ENCODE measurements at places on chromosomes 1 and 21.
A peak's percentile ranks its signal among the peaks of the same experiment; 100 is the strongest.

- no peak for DNase-seq
Observed at GRCh38 chr1:59186656-59187055, 110.2 kb upstream of the FGGY start.

DNA sequence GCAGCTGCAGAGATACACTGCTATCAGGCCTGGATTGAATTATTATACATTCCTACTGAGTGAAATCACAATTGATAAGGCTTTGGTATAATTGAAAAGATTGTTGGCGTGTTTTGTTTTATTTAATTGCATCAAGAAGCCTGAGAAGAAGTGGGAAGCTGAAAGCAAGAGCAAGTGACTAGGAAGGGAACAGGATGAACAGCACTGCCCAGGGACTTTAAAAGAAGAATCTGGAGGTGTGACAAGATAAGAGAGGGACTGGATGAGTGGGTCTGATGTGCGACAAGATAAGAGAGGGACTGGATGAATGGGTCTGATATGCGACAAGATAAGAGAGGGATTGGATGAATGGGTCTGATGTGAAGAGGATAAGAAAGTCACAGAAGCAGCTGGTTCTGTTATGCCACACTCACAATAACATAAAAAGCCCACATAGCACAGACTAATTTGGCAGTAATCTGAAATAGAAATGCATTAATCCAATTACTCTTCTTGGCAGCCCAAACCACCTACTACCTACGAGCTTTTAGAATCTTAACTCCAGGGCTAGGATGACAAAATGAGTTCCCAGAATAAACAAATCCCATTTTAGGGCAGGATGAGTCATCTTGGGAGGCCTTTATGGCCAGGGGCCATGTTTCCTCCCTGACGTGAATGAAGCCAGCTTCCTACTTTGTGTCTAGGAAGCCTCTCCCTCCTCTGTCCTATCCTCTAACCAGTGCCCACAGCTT, 129.7 kb downstream of the DUSP10 start:
- DNase-seq, result no peak

GRCh38 chr1:219088778-219089557, 84.7 kb upstream of the LYPLAL1 start:
- DNase-seq, result no peak

- no peak for DNase-seq
Observed at GRCh38 chr1:172041742-172042141, 200.4 kb downstream of the DNM3 start.

GRCh38 chr1:228900099-228900885, 165.0 kb downstream of the RHOU start:
- DNase-seq, result no peak

GRCh38 chr1:89896105-89896942, 75.5 kb downstream of the LRRC8D start:
- DNase-seq, result no peak

DNA sequence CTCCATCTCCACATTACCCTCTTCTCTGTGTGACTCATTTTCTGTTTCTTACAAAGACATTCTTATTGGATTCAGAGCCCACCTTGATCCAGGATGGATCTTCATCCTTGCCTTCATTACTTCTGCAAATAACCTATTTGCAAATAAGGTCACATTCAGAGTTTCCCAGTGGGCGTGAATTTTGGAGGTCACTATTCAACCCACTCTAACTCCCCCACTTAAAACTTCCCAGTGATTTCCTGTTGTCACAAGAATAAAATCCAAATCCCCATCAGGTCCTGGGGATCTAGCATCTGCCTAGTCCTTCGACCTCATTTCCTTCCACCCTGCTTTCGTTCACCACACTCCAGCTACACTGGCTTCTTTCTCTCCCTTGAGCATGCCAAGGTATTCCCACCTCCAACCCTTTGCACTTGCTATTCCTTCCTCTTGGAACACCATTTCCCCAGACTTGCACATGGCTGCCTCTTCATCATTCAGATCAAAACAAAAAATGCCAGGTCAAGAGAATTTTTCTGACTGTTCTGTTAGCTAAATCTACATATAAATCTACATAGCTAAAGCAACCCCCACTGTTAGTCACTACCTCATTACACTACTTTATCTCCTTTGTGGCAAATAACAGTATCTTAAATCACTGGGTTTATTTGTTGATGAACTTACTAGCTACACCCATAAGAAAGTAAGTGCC, 187.2 kb downstream of the TOMM20 start:
- no peak for DNase-seq

- DNase-seq, result no peak
Observed at GRCh38 chr21:14677013-14677412, 130.9 kb upstream of the SAMSN1 start.

GRCh38 chr1:165134431-165134830, 222.1 kb downstream of the LMX1A start:
- no peak for DNase-seq

DNA sequence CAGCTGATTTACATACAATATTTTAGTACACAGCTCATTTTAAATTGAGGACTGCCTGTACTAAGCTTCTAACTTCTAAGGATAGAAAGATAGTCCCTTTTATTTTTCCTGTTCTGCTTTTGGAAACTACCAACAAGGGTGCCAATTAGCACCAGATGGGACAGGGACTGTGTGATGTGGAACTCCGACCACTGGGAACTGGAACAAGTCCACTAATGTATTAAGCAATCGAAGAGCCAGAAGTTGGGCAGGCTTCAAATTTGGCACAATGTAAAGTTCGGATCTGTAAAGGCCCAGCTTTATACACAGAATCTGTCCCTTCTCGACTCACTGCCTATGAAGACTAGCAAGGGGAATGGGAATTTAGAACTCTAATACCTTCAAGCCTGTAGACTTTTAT, 149.3 kb downstream of the ZC3H11B start:
- DNase-seq, result no peak

DNA sequence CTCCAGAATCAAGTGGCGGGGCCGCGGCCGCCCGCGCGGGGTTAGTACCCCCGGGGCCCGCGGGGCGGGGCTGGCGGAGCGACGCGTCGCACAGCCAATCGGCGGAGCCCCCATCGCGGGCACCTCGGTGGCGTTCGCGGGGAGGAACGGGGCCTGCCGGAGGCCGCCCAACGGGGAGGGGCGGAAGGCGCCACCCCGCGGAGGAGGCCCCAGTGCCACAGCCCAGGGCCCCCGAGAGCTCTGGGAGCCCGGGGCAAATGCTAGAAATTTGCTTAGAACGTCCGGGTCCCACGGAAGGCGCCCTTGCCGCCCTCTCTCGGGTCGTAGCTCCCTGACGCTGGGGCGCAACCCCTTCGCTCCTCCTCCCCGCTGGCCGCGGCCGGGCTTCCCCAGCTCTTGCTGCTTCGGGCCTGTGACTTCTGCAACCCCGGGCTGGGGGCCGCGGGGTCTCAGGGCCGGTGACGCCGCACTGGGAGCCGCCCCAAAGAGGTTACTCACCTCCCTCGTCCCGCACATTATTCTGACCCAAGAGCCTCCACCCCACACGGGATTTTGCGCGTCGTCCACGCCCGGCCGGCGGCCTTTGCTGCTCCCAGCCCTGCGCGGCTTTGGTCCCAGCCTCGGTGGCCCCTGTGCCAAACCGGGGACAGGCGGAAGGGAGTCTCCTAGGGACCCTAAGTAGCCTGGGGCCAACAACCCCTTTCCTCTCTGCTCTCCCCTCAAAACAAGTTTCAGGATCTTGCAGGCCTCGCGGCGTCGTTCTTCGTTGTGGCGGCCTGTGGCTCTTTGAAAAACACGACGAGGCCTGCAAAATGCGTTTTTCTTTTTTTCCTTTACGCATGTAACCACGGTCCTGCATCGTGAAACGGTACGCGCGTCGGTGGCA, at the start of gene RUNX3:
Gene RUNX3 (minus strand): TSS at position 17 of the 886 bp plus-strand sequence. CDS start 408 bp downstream, outside the sequence.
- DNase-seq, result peak; percentile 86
